Nephron progenitor cell (in vitro differentiated cells): ENCODE measurements at places on chromosomes 5 and 9.
A peak's percentile ranks its signal among the peaks of the same experiment; 100 is the strongest.

DNA sequence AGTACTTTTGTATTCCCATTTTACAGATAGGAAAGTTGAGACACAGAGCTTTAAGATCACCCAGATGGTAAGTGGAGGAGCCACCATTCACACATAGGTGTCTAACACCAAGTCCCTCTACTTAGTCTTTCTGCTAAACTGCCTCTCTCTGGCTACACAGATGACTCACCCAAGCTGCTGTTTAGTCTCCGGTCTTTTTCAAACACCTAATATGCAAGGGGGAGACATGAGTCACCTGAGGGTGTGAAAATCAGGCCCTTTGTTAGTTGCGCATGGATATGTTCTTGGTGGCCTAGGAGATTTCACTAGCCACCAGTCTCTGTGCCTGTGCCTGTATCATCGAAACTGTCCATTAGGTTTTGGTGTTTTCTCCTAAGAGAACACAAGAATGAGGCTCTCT lies 117.8 kb downstream of the MAST4 start:
- peaks cover 13% of the 10 kb centered on the region for H3K4me1 ChIP-seq
- no peak for DNase-seq
- H3K27ac ChIP-seq: peak overlapping the region; percentile 29
- H3K27me3 ChIP-seq: peaks cover 4% of the 10 kb centered on the region

- H3K36me3 ChIP-seq: peaks cover 23% of the 10 kb centered on the region
- peaks cover 27% of the 10 kb centered on the region for H3K4me1 ChIP-seq
- no peaks in the 10 kb centered on the region for H3K27me3 ChIP-seq
- H3K4me3 ChIP-seq: no peak overlapping the region
- peak overlapping the region; percentile 61 for H3K27ac ChIP-seq
- DNase-seq: no peak
Measured at GRCh38 chr5:134132372-134133187, 18.1 kb downstream of the TCF7 start.

DNA sequence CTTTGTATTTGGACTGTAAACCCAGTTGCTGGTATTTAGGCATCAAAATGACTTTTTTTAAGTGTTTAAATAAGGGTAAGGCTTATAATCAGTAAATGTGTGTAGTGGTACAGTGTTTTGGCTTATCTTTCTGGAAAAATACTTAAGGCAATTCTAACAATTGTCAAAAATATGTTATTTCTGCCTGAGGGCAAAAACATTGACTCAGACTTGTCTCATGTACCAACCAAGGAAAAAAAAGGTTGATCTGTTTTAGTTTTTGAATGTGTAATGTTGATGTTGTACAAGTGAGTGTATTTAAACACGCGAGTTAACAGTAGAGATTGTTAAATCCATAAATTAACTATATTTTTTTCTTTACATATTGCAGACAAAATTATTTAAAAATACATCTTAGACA lies 277.8 kb upstream of the TYRP1 start:
- H3K27ac ChIP-seq: peak overlapping the region; percentile 43
- H3K4me3 ChIP-seq: no peak overlapping the region
- H3K36me3 ChIP-seq: no peaks in the 10 kb centered on the region
- H3K27me3 ChIP-seq: no peaks in the 10 kb centered on the region
- peaks cover 8% of the 10 kb centered on the region for H3K4me1 ChIP-seq
- DNase-seq: no peak

DNA sequence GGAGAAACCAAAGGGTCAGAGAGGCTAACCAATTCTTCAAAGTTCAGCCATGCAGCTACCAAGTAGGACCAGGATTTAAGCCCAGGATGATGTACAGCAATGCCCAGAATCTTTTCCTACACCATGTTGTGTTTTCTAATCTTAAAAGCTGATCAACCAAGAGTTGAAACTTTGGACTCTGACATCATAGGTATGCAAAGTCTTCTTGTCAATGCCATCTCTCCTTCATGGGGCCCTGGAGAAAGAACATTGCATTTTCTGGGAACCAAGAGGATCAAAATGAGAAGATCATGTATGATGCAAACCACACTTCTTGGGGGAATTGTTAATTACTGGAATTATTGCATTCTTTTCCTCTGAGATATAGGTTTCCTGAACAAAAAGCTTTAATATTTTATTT lies 54.4 kb upstream of the XPA start:
- no peaks in the 10 kb centered on the region for H3K4me1 ChIP-seq
- no peak overlapping the region for H3K27ac ChIP-seq
- no peak for DNase-seq
- H3K27me3 ChIP-seq: peaks cover 41% of the 10 kb centered on the region
- no peak overlapping the region for H3K4me3 ChIP-seq
- H3K36me3 ChIP-seq: no peaks in the 10 kb centered on the region

- H3K4me3 ChIP-seq: no peak overlapping the region
- no peaks in the 10 kb centered on the region for H3K4me1 ChIP-seq
- H3K27me3 ChIP-seq: no peaks in the 10 kb centered on the region
- peaks cover 5% of the 10 kb centered on the region for H3K36me3 ChIP-seq
Measured at GRCh38 chr5:153690236-153690635, 199.8 kb downstream of the GRIA1 start.

DNA sequence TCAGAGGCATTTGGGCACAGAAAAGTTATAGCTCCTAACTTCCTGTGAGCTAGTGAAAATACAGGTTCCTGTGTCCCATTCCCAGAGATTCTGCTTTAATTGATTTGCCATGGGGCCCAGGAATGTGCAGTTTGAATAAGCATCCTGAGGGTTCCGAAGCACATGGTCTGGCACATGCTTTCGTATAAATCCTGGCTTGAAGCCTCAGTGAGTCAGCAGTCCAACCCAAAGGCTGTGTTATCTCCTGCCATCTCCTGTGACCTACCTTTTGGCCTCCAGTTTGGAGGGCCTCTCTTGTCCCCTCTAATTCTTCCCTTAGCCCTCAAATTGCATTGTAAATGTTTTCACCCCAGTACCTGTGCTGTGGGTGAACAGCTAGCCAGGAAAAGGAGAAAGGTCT lies 183.8 kb downstream of the NR3C1 start:
- no peak overlapping the region for H3K4me3 ChIP-seq
- no peak for DNase-seq
- peaks cover 91% of the 10 kb centered on the region for H3K4me1 ChIP-seq
- H3K27me3 ChIP-seq: no peaks in the 10 kb centered on the region
- H3K27ac ChIP-seq: no peak overlapping the region
- H3K36me3 ChIP-seq: no peaks in the 10 kb centered on the region

DNA sequence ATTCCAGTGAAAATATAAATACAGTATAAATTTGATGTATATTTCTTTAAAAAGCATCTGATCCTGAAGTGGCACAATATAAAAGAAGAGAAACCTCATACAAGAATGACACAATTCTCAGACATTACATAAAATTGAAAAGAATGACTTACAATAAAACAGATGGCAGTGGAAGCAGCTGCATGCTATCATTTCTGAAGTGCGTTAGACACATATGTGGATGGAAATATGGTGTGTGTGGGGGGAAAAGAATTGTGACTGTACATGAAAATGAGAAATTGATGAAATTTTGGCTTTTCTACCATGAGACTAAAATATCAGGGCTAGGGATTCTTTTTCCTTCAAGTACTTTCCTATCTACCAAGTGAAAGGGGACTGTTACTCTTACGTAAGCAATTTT lies 45.9 kb upstream of the CDH18 start:
- H3K36me3 ChIP-seq: no peaks in the 10 kb centered on the region
- no peak for DNase-seq
- no peaks in the 10 kb centered on the region for H3K4me1 ChIP-seq
- no peak overlapping the region for H3K27ac ChIP-seq
- peaks cover 5% of the 10 kb centered on the region for H3K27me3 ChIP-seq

DNA sequence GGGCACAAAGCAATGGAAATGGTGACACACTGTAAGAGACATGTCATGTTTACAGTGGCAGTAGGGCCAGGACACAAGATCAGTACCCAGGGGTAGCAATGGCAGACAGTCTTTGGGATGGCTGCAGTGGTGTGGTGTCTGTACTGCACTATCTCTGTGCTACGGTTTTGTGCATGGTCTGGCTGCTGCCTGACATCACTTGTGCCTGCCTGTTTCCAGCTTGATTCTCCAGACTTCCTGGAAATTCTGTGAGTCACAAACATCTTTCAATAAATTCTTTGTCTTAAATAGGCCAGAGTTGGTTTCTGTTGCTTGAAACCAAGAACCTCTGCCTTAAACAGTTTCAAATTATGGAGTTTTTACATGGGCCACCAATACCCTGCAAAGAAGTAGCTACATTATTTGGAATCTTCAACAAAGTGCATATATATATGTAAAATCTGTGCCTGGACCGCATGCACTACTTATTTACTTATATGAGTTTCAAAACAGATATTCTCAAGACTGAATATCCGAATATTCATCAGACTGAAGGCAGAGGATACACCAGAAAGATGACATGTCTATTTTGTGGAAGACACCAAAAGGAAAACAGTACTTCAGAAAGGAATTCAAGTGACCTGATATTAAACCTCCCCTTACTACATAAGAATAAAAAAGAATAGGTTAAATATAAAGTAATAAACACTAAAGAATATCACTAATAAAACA lies 188.1 kb downstream of the RFX3 start:
- no peak overlapping the region for H3K27ac ChIP-seq
- H3K4me3 ChIP-seq: no peak overlapping the region
- H3K4me1 ChIP-seq: peaks cover under 1% of the 10 kb centered on the region
- no peaks in the 10 kb centered on the region for H3K27me3 ChIP-seq
- H3K36me3 ChIP-seq: peaks cover 14% of the 10 kb centered on the region

GRCh38 chr5:93452255-93452654 lies 128.8 kb downstream of the NR2F1-AS1 start:
- H3K27me3 ChIP-seq: no peaks in the 10 kb centered on the region
- H3K36me3 ChIP-seq: peaks cover 49% of the 10 kb centered on the region
- H3K27ac ChIP-seq: no peak overlapping the region
- peaks cover 15% of the 10 kb centered on the region for H3K4me1 ChIP-seq
- no peak overlapping the region for H3K4me3 ChIP-seq
- DNase-seq: no peak

- no peak overlapping the region for H3K4me3 ChIP-seq
- no peaks in the 10 kb centered on the region for H3K27me3 ChIP-seq
- no peak for DNase-seq
- no peak overlapping the region for H3K27ac ChIP-seq
- H3K4me1 ChIP-seq: no peaks in the 10 kb centered on the region
Measured at GRCh38 chr5:111422747-111423720, 89.3 kb downstream of the STARD4 start.

- peak; percentile 60 for DNase-seq
- H3K4me1 ChIP-seq: peaks cover 12% of the 10 kb centered on the region
- peaks cover 8% of the 10 kb centered on the region for H3K36me3 ChIP-seq
Measured at GRCh38 chr9:94783102-94783682, 56.7 kb downstream of the AOPEP start.

DNA sequence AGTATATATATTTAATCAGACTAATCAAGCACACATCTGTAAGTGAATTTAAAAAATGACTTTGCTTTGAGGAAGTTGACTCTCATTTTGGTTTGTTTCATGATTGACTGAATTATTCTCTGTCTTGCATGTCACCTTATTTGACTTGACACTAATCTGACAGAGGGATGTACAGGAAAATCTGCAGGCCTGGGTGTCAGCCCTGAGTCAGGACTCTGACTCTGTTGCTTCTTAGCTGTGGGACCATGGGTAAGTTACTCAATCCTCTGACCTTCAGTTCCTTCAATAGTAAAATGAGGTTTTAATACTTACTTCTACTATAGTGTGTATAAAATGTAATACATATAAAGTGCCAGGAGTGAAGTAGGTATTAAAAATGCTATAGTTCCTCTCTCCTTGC lies 415.9 kb downstream of the ARHGEF28 start:
- peaks cover 4% of the 10 kb centered on the region for H3K27me3 ChIP-seq
- no peak overlapping the region for H3K4me3 ChIP-seq
- no peaks in the 10 kb centered on the region for H3K36me3 ChIP-seq
- peaks cover 13% of the 10 kb centered on the region for H3K4me1 ChIP-seq

DNA sequence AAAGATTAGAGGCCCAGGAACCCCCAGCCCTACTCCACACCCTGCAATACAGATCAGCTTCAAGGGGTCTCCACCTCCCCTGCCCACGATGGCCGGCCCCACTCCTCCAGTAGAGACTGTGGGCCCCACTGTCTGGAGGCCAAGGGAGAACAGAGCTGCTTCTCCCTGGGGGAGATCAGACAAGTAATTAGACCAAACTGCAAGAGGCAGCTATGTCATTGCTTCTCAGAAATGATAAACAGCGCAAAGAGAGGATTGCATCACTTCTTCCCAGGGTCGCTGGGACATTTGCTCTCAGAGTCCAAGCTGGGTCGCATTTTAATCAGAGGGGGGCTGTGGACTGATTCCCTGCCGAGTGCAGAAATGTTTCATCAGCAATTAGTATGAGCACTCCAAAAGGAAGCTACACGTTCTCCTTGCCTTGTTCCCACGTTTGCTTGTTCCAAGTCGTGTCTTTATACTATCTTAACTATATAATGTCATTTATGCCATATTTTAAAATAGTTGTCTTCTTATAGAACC lies 59.9 kb downstream of the ROPN1L start:
- no peak overlapping the region for H3K27ac ChIP-seq
- H3K36me3 ChIP-seq: no peaks in the 10 kb centered on the region
- peaks cover 54% of the 10 kb centered on the region for H3K4me1 ChIP-seq
- DNase-seq: no peak
- no peak overlapping the region for H3K4me3 ChIP-seq
- H3K27me3 ChIP-seq: peaks cover 9% of the 10 kb centered on the region

DNA sequence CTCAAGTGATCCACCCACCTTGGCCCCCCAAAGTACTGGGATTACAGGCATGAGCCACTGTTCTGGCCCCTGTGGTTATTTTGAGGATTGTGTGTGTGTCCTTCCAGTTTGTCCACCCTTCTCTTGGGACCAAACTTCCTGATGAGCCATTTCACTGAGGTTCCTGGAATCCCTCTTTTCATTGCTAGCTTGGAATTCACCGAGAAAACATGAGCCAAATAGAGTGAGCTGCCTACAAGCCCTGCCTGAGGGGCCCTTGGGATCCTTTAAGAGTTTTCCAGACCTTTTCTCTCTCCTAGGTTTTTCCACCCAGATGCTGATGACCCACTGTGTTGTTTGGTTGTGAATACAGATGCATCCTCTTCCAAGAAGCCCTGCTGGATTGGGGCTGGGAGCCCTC lies 13.2 kb upstream of the KIF12 start:
- H3K4me1 ChIP-seq: peaks cover 15% of the 10 kb centered on the region
- H3K27ac ChIP-seq: no peak overlapping the region
